ENCODE measurements at places on chromosomes 7 and 10.

GRCh38 chr10:49415109-49415508 is 19.2 kb upstream of the DRGX start:
- no peak for DNase-seq

DNA sequence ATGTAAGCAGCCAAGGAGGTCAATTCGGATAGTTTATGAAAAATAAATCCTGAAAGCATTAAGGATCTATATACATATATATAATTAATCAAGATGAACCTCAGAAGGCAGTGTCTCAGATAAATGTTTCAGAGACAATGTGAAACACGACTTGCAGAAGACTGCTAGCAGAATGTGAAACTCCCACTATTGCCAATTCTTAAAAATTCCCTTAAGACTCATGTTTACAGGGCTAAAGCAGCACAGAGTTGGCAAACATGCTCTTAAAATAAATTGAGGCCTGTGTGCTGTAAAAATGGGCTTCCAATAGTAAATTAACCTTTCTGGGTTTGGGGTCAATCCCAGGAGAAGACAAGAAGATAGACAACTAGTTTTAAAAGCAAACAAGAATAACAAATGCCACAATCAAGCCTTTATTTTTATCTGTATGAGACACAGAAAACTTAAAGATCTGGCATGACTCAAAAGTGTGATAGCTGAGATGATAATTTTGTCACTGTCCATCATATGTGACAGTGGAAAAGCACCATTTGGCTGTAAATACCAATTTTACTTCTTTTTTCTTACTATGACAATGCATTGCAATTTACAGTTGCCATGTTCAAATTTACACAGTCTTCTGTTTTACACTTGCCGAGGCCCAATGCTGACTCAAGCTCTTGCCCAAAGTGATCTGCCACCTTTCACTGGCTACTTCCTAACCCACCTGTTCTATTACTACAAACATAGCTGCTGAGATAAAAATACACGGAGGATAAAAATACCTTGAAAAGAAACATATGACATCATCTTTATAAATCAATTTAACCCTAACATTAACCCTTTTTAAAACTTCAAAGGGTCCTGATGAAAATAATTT is 78.6 kb downstream of the CHCHD3 start:
- no peak for DNase-seq

GRCh38 chr10:13095929-13096328 is 4.0 kb upstream of the OPTN start:
- no peak for DNase-seq

DNA sequence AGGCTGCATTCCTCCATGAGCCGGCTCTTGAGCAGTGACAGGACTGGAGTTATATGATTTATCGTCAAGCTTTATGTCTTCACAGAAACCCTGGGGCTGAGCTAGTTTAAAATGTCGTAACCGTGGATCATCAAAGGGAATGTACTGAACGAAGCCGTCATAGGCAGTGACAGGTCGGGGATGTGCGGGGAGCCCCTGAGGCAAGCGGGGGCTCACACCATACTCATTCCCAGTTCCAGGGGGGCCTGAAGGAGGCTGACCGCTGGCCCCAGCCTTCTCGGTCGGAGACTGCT is 30.7 kb downstream of the JCAD start:
- no peak for DNase-seq

- DNase-seq, result no peak
These were observed 46.1 kb upstream of the CACUL1 start for GRCh38 chr10:118800920-118801319.

GRCh38 chr10:8758029-8758428 is 703.5 kb downstream of the GATA3 start:
- no peak for DNase-seq

Data from stimulated activated CD8-positive, alpha-beta memory T cell treated with anti-CD3 and anti-CD28 coated beads, Interleukin-4, amount 100 ng/mL, for 4 hours (primary cell).